Heart right ventricle (tissue), 16 donors: ENCODE measurements at places on chromosomes 16 and 17. TPM values are rescaled to one million over a fixed set of nuclear protein-coding genes. Genes with fewer than 3 reads are reported as not detected.
A peak's percentile ranks its signal among the peaks of the same experiment; 100 is the strongest.

HCRT gene
- total RNA-seq: not detected

DNA sequence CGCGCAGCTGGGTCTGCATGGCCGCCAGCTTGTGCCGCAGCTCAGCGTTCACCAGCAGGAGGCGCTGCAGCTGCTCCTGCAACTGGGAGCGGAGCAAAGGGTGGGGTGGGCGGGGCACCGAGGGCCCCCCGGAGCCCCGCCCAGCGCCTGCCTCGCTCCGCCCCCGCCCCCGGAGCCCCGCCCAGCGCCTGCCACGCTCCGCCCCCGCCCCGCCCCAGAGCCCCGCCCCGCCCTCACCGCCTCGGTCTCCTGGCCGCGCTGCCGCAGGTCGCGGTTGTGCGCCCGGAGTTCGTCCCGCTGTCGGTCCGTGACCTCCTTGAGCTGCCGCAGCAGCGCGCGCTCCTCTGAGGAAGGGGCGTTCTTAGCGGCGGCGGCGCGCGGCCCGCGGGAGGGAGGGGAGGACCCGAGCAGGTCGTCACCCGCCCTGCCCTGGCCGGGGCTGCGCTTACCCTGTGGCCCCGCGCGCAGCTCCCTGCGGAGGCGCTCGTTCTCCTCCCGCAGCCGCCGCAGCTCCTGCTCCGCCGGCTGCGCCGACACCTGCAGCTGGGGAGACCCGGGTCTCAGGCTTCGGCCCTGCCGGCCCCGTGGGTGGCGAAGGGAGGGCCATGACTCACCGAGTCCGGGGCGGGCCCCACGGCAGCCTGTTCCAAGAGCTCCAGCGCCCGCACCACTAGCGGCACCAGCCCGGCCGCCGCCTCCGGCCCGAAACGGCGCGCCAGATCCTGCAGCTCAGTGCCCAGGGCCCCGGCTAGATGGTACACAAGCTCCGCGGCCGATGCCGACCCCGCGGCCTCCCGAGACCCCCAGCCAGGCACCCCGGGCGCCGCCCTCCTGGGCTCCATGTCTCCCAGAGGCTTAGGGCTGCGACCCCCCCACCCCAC is 463 bp downstream of the RILP start:
- DNase-seq: peak; percentile 97
- H3K4me3 ChIP-seq: peak overlapping the region; percentile 56
- H3K27ac ChIP-seq: peak overlapping the region; percentile 98
- peaks cover 61% of the 10 kb centered on the region for H3K4me1 ChIP-seq

DNA sequence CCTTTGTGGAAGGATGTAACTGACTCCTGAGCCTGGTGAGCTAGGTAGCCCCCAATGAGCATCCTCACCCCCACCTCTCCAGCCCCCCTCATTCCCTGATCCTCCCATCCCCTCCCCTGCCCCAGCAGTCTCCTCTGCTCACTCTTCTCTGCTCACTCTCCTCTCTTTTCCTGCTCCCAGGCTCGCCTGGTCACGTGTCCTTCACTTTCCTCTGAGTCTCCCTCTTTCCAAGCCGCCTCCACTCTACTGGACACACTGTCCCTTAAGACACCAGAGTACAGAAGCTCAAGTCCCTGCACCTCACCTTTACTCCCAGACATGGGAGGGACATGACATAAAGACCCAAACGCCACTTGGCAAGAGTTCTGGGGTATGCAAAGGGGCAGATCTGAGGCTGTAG is 76.3 kb upstream of the RBL2 start:
- H3K27ac ChIP-seq: no peak overlapping the region
- no peaks in the 10 kb centered on the region for H3K4me1 ChIP-seq
- no peaks in the 10 kb centered on the region for H3K27me3 ChIP-seq
- H3K36me3 ChIP-seq: no peaks in the 10 kb centered on the region
- no peak overlapping the region for H3K4me3 ChIP-seq

GRCh38 chr17:80817861-80818260 is 173.8 kb upstream of the CHMP6 start:
- no peak overlapping the region for H3K27ac ChIP-seq
- no peaks in the 10 kb centered on the region for H3K36me3 ChIP-seq
- no peaks in the 10 kb centered on the region for H3K27me3 ChIP-seq
- DNase-seq: no peak

GRCh38 chr17:56809106-56809819 is 24.5 kb downstream of the C17orf67 start:
- no peak overlapping the region for H3K27ac ChIP-seq
- H3K36me3 ChIP-seq: no peaks in the 10 kb centered on the region
- H3K4me3 ChIP-seq: no peak overlapping the region
- DNase-seq: no peak
- H3K4me1 ChIP-seq: no peaks in the 10 kb centered on the region

DNA sequence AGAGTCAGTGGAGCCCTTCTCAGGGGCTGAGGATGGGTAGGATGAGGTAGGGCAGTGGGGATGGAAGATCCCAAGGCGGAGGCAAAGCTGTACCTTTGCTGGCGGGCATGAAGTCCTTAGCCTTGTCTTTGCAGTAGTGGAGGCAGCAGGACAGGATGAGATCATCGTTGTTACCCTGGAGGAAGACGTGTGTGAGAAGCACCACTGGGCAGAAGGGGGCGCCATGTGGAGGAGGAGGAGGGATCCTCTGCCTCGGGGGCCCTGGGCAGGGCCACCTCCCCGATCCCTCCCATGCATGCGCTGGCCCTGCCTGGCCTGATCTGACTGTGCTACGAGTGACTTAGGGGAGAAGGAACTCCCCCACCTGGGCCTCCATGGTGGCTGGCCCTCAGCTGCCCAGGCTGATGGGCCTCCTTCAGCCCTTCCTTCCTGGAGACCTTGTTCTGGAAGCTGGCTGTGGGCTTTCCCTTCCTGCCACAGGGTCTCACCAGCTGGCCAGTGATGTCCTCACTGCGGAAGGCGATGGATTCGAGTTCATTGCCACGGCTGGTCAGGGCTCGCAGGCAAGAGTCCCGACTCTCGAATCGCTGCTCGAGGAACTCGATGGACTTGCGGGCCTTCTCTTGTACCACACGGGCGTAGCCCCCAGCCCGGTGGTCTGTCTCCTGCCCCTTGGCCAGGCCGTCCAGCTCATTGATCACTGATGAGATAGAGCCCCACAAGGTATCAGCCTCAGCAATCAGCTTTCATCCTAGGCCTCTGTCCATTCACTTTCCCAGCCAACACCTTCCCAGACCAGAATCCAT is 10.3 kb downstream of the HIC1 start:
- H3K4me1 ChIP-seq: peaks cover 97% of the 10 kb centered on the region
- no peak for DNase-seq
- H3K27me3 ChIP-seq: no peaks in the 10 kb centered on the region
- H3K4me3 ChIP-seq: no peak overlapping the region
- peak overlapping the region; percentile 93 for H3K27ac ChIP-seq
- H3K36me3 ChIP-seq: no peaks in the 10 kb centered on the region
